Activated CD4-positive, alpha-beta T cell treated with anti-CD3 and anti-CD28 coated beads, Interleukin-2, amount 10 ng/mL, durations not matched to agents 7 days and 5 days (primary cell): ENCODE measurements at places on chromosomes 4 and X. TPM values are rescaled to one million over a fixed set of nuclear protein-coding genes. Genes with fewer than 3 reads are reported as not detected.

Gene TBC1D9
- not detected for total RNA-seq

Gene CRMP1
- total RNA-seq = 0.12 TPM

Gene FOXP3
- total RNA-seq = 13.0 TPM

- no peak overlapping the region for H3K27ac ChIP-seq
- no peaks in the 10 kb centered on the region for H3K4me1 ChIP-seq
- H3K4me3 ChIP-seq = no peak overlapping the region
- no peak for DNase-seq
- no peaks in the 10 kb centered on the region for H3K27me3 ChIP-seq
Observed at GRCh38 chr4:78754872-78755271, 21.3 kb upstream of the BMP2K start.

- no peak overlapping the region for H3K4me3 ChIP-seq
- no peaks in the 10 kb centered on the region for H3K4me1 ChIP-seq
Observed at GRCh38 chr4:163251204-163251603, 81.2 kb downstream of the NPY1R start.
